ENCODE measurements at places on chromosomes 7 and 10.

GRCh38 chr7:87426160-87426559, 49.3 kb downstream of the ABCB4 start:
- DNase-seq: no peak

- no peak for DNase-seq
Observed at GRCh38 chr10:71863203-71863602, 12.2 kb upstream of the PSAP start.

GRCh38 chr10:118383063-118383689, 41.1 kb upstream of the FAM204A start:
- no peak for DNase-seq

DNA sequence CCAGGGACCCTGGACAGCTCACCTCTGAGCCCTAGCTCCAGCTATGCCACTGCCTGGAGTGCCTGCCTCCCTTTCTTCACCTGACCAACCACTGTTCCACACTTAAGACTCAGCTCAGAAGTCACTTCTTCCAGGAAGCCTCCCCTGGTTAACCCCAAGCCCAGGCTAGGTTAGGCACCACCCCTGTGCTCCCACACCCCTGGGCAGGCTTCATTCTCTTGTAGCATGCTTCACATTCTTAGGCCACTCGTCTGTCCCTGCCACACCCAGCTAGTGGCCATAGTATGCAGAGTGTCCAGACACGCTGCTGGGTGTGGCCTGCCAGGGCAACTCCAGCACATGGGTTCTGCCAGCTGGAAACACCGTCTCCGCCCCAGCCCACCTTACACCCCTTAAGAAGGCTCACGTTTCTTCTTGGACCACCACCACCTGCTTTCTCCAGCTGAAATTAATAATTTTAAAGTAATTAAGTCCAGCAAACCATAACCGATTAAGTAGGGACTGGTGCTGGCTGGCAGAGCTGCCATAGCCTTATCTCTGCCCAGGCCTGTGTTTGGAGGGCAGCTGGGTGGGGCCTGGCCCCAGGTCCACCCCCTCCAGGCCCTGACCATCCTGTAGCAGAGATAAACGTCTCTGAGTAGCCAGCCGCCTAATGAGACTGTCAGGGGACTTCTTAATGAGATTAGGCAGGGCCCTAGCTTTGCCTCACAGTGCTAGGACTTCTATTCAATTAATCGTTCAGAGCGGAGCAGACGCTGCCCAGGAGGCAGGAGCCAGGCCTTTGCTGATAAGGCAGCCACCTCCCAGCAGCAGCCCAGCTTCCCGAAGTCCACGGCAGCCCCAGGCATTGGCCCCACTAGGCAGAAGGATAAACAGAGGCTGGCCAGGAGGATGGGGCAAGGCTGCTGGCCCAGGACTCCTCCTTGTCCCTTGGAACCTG, 20.5 kb downstream of the GRID1 start:
- DNase-seq: no peak

GRCh38 chr10:96208271-96208670, 63.1 kb downstream of the BLNK start:
- no peak for DNase-seq

DNA sequence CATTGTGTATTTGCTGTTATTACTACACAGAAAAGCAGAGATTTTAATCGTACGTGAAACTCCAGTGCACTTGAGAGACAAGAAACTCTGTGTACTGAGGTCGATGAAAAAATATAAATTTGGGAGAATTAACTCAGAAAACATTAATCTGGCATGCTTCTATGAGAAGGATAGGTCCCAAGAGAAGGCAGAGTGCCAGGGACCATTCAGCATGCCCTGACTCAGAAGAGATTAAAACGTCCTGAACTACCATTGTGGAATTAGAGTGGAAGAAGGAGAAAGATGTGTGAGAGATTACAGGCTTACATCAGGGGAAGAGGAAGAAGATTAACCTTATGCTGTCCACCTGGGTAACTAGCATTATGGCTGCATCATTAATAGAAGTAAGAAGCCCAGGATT, 72.4 kb downstream of the REEP3 start:
- DNase-seq: no peak

DNA sequence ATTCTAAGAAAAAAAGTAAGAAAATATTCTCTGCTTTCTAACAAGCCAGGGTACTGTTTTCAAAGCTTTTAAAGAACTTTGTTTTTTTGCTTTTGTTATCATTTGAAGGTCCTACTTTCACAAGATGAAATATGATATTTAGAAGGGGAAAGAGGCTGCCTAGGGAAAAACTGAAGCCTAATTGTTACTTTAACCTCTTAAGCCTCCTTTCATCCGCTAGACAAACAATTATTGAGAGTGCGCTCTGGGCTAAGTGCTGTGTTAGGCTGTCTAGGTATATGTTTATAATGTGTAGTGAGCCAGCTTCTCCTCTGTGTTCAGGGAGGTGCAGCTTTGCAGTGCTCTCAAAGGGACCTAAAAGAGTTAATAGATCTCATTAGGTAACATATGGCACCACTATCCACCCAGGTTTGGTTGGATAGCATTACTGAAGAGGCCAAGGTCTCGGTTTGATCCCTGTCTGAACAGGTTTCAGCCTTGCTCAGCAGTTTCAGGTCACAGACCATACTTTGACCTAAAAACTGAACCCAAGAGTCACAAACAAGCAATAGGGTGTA, 17.9 kb downstream of the PDK4 start:
- no peak for DNase-seq

- DNase-seq: peak; percentile 3
Observed at GRCh38 chr7:41731493-41732435, 28.9 kb upstream of the INHBA start.

DNA sequence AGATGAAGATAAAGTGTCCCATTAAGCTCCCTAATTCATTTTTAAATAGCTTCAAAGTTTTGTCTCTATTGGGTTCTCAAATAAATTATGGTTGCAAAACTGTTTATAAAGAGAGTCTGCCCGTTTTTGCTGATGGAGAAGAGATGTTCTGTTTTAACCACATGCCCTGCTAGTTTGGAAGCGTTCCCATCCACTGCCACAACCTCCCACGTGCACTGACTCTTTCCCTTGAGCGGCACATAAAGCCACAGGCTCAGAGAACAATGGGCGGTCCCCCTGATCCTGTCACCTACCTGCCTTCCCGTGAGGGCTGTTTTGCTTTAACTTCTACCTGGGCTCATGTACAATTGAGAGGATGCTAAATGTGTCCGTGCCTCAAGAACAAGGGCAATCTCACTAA, 65.5 kb downstream of the CPVL start:
- no peak for DNase-seq

- no peak for DNase-seq
Observed at GRCh38 chr10:77715088-77715487, 77.5 kb upstream of the KCNMA1 start.

GRCh38 chr10:31467791-31468535, 148.9 kb downstream of the ZEB1 start:
- no peak for DNase-seq

DNA sequence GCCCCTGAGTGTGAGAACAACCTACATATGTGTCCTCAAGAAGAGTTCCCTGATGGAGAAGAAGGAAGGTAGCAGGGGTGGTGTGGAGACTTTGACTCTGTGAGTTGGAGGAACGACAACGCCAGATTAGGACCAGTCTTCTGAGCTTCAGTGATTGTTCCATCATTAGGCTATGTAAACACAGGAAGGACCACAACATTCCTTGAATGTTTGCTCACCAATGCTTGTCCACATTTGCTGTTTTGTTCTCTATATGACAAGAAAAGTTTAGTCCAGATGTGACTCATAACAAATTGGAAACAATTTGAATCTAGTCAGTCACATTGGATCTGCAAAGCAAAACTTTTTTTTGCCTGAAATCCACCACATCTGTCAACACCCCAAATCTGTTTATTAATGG, 62.7 kb downstream of the ENTPD1 start:
- DNase-seq: no peak

DNA sequence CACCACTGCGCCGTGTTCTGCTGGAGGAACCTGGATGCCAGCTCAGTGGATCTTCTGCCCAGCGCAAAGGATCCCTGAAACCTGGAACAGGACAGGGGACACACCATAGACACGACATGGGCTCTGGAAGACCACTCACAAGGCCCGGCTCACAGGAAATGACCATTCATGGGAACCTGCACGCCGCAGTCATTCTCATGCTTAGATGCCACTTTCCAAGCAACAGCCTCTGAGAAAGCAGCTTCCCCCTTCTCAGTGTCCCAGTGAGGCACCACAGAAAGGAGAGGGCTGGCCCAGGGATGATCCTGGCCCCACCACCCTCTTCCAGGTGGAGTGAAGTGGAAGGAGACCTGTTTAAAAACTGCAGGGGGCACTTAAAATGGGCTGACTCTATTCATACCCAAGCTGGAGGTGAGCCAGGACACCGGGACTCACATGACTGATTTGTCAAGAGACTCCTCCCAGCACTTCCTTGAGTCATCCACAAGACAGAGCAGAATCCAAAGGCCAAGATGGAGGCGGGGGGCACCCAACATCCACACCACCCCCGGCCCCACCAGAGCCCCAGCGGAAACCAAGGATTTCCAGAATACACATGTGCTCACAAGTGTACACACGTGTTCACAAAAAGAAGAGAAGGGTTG, 11.2 kb downstream of the CTBP2 start:
- no peak for DNase-seq

- no peak for DNase-seq
Observed at GRCh38 chr10:3385487-3385886, 212.9 kb upstream of the PITRM1 start.

GRCh38 chr10:118523775-118524174, 71.7 kb downstream of the PRLHR start:
- DNase-seq: no peak

GRCh38 chr10:24953675-24954074, 1.3 kb upstream of the PRTFDC1 start:
- DNase-seq: no peak

GRCh38 chr10:21531164-21531563, 2.9 kb upstream of the MLLT10 start:
- no peak for DNase-seq

- no peak for DNase-seq
Observed at GRCh38 chr10:80870282-80870681, 332.6 kb downstream of the SH2D4B start.

DNA sequence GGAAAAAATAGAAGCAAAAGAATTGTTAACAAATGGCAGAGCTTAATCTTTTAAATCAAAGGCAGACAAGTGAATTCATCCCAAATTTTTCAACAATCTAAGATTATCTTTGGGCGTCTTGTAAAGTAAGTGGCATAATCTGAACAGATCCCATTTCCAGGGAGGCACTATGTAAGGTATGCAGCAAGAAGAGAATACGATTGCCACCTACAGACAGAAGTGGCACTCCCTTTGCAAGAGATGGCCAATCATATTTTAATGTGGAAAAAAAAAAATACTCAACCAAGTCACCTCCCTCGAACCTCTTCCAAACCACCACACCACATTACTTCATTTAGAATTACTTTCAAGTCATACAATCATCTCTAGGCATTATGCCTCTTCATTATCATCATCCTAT, 4.0 kb downstream of the GFRA1 start:
- no peak for DNase-seq

GRCh38 chr10:101231912-101232689, 2.8 kb upstream of the LBX1 start:
- no peak for DNase-seq

- no peak for DNase-seq
Observed at GRCh38 chr10:104327745-104328645, 10.3 kb downstream of the ITPRIP start.

- no peak for DNase-seq
Observed at GRCh38 chr10:91171485-91171884, 49.0 kb upstream of the PCGF5 start.

DNA sequence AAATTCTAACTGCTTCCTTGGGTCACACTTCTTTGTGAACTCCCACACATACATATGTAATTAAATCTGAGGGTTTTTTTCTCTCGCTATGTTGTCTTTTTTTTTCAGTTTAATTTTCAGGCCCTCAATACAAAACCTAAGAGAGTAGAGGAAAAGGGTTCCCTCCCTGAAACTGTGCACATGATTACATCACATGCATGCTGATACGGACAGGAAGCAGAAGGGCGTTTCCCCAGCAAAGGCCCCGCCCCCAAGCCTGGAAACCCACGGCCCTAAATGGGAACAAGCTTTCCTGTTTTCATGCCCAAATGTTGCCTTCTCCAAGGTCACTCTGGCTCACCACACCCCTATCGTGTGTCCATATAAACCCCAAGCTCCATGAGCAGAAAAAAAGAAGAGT, 115.4 kb downstream of the TEX36 start:
- DNase-seq: no peak

Data from hippocampal formation (tissue), 2 donors.